ENCODE measurements at places on chromosomes 6 and 20.

- peak; percentile 73 for DNase-seq
Observed at GRCh38 chr6:36033935-36034334, 6.3 kb downstream of the MAPK14 start.

GRCh38 chr6:70456735-70457134, 43.4 kb downstream of the FAM135A start:
- no peak for DNase-seq

- DNase-seq = no peak
Observed at GRCh38 chr20:24664266-24664986, 195.0 kb downstream of the SYNDIG1 start.

DNA sequence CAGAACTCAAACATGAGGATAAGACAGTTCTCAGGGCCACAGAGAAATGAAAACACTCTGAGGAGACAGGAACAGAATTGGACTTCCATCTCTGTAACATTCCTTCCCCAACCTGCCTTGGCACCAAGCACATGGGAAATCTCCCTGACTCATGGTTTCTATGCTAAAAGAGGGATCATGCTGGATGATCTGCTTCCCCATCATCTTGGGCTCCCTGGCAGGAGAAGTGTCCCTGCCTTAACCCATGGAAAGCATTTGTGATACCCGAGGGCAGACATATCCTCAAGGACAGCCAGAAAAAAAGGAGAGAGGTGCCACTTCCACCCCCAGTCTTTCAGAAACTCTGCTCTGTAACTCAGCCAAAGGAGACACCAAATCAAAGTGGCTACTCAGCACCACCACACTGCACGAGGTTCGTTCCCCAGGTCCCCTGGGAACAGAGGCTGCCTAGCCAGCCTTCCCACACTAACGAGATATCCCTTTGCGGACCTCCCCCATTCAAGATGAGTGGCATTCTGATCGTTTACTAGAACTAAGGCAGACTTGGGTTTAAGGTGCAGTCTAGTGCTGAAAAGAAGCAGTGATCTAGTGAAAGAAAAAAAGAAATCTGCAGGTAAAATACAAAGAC, 34.8 kb downstream of the BLOC1S5 start:
- no peak for DNase-seq

DNA sequence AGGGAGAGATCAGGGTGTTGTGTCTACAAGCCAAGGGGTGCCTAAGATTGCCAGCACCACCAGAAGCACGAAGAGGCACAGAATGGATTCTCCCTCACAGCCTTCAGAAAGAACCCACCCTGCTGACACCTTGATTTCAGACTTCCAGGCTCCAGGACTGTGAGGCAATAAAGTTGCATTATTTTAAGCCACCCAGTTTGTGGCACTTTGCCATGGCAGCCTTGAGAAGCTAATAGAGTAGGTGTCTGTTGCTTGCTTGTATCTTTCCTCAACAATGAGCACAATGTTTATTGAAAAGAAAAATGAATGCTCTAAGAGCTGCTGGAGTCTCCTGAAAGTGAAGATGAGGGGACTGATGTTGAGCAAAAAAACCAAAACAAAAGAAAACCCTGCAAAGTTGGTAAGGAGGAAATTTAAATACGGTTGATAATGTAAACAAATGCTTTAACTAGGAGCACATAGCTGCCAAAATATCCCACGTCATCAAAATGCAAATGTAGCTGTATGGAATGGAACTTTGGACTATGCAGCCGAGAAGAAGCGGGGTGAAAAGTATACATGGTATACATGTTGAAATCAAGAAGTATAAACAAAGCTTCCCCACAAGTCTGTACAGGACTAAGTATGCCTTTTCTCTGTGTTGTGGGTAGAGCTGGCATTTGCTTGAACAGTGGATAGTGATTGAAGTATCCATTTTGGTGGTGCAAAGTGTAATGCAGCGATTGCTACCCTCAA, 8.0 kb downstream of the IL20RA start:
- no peak for DNase-seq

DNA sequence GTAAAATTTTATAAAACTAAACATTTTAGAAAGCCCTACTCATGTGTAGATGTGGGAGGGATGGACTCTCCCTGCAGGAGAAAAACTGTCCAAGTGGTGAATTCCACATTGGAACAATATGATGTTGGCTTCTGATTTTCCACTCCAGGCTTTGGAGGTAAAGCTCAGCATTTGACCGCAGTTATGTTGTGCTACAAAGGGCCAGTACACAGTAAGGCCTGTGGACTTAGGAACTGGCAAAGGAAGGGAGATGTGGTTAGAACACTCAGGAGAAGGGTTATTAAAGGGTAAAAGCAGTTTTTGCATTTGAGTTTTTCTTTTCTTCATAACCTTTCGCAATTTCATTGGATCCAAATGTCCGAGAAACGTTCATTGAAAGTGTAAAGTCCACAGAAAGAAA, 150.3 kb upstream of the SASH1 start:
- DNase-seq = no peak

- peak; percentile 78 for DNase-seq
Observed at GRCh38 chr6:14149053-14149738, 31.6 kb downstream of the CD83 start.

DNA sequence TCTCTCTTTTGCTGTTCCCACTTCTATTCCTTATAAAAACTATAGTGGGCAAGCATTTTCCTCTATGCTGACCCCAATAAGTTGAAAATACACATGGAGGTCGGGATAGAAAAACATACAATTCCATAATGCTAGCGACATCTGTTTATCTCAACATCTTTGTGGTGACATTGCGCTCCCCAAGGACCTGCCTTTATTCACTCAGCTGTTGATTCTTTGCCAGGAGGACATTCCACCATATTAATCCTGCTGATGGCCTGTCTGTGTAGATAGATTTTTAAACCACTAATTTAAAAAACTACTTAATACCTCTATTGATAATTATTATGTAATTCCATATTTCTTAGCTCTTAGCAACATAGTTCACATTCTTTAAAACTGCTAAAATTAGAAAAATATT, 555.3 kb upstream of the MAP3K7 start:
- no peak for DNase-seq

DNA sequence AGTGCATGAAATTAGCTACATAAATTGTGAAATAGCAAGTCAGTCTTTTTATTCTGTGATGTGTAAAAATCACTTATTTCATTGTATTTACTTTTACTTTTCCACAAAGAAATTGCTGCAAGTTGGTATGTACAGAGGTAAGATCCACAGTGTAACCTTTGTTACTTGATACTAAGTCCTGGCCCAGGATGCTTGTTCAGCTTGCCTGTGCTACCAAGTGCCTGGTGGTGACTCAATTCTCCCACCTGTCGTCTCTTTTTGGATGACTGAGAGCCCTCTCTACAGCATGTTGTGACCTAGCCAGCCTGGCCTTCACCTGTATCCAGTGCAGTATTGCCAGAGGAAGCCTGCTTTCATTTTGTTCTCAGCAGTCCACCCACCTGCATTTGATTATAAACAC, 54.9 kb downstream of the ANKRD6 start:
- no peak for DNase-seq

DNA sequence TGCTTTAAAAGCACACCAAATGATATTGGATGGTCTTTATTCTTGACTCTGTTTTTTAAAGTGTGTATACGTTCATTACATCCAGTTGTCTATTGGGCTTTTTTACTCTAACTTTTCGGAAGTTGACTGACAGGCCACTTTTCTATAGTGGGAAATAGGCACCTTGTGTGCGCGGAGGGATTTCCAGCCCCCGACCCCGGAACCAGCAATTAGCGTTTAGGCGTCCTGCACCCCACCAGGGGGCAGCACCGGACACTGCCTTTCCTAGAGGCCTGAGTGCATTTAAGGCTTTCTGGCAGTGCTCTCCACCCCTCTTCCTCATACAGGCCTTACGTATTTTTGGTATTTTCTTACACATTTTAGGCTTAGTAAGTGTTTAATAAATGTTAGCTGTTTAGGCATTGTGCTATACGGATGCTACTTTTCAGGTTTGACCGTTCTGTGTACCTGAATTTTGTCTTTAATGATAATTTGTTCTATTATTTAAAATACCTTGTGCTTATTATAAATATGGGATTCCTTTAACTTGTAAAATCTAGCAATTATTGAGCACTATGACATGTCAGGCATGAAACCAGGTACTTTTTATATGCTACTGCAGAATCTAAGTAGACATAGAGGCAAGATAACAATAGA, 231.8 kb downstream of the BCKDHB start:
- peak; percentile 78 for DNase-seq

- DNase-seq = peak; percentile 98
Observed at GRCh38 chr6:105880030-105880492, 206.1 kb upstream of the PRDM1 start.

GRCh38 chr6:37218511-37218910, 39.1 kb upstream of the TBC1D22B start:
- DNase-seq = peak; percentile 75

DNA sequence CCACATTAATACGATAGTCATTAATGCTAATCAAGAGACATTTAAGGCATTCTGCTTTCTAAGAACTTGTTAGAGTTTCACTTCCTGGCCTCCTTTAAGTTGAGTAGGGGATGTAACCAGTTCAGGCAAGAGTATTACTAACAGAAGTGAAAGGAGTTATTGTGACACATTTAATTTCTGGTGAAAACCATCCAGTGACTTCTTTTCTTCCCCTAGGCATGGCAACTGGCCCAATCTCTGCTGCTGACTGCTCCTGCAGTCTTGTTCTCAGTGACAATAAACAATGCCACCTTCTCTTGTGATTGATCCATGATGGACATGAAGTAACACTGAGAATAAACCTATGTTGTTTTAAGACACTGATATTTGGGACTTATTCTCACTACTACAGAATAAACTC, 130.9 kb upstream of the DEFB112 start:
- no peak for DNase-seq

DNA sequence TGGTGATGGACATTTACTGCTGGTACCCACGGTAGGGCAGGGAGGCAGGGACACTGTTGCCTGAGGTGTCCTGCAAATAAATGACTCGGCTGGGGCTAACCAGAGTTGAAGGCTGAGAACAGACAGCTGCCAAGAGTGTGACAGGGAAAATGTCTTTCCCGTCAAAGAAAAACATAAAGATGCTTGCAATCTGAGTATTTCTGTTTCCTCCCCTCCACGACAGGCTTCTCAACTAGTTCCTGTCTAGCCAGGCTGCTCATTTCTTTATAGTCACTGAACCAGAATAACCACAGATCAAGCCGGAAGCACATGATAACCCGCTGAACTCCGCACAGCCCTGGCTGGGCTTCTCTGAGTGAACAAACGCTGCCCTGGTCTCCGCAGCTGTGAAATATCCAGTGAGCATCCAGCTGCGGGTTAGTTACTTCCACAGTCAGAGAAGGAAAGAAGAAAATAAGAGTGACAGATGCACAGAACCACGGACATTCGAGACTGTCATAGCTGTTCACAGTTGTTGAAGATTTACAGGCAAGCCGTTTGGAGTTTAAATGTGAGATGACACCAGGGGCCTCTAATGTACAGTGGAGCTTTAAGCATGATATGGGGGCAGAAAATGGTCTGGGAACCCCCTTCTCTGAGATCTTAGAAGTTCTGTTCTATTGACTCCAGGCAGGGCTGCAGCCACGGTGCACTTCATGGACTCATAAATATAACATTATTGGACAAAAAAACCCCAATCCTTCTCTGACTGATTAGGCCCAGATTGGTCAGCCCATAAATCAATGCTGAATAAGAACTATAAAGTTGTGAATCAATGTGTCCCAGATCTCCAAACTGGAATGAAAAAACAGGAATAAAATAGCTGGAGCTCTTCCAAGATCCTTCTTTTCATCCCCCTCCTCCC, 299.9 kb upstream of the SUPT3H start:
- DNase-seq = peak; percentile 59

DNA sequence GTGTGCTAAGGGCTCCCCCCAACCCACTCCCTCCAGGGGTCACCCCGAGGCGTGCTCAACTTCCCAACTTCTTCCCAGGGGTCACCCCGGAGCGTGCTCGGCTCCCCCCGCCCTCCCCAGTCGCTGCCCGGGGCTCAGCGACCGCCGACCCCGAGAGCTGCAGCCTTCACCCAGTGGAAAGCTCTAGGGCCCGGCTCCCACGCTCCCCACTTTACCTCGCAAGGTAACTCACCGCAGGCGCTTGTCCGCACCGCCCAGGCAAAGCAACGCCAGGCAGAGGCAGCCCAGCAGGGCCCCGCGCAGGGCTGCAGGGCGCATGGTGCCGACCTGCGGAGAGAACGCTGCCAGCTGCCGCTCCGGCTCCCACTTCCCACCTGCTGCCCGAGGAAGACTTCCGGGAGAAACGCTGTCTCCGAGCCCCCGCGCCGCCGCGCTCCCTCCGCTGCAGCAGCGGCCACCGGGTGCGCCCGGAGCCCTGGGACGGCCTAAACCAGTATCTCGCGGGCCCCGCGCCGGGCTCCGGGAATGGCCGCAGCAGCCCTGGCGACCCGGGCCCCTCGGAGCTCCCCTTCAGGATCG, 396 bp downstream of the RNASET2 start:
- DNase-seq = no peak

- DNase-seq = no peak
Observed at GRCh38 chr6:162917506-162917905, 189.7 kb downstream of the PACRG start.

GRCh38 chr6:150443621-150444020, 74.8 kb downstream of the IYD start:
- no peak for DNase-seq

- DNase-seq = no peak
Observed at GRCh38 chr6:12439296-12439695, 149.1 kb downstream of the EDN1 start.

GRCh38 chr6:102670735-102671134, 1277.2 kb downstream of the GRIK2 start:
- no peak for DNase-seq

GRCh38 chr20:38685271-38685670, 39.0 kb upstream of the SLC32A1 start:
- DNase-seq = no peak

DNA sequence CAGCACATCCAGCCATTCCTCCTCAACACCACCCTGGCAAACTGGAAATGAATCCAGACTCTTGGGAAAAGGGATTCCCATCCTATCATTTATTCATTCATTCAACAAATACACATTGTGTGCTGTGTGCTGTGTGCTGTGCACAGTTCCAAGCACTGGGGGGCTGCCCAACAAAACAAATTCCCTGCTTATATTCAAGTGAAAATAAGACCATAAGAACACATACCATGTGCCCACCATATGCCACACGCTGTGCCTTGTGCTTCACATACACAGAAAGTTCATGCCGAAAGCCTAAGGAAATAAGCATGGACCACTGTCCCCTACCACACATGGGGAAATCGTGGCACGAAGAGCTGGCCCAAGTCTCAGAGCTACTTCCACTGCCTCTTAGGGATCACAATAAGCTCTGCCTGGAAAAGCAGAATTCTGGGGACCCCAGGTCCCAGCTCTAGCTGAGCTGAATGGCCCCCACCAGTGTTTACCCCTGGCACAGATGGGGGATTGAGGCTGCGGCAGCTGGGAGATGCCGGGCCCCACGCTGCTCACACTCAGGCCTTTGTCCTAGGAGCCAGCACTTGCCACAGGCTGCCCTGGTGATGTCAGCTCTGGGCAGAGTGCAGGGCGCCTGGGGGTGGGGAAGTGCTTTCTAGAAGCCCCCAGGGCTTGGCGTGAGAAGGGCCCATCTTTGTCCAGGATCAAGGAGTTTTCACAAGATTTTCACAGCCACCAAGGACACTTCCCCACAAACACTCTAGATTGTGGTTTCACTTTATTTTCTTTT, 99.6 kb downstream of the PREX1 start:
- no peak for DNase-seq

Measured in suppressor macrophage treated with lipopolysaccharide for 4 hours (primary cell).